Stimulated activated CD8-positive, alpha-beta memory T cell treated with anti-CD3 and anti-CD28 coated beads, Interleukin-15, amount 100 ng/mL, for 1 hour (primary cell): ENCODE measurements at places on chromosomes 7 and 10.

GRCh38 chr10:121633056-121633455 is 34.8 kb upstream of the FGFR2 start:
- no peak for DNase-seq

- no peak for DNase-seq
Measured at GRCh38 chr10:96556003-96556402, 30.8 kb downstream of the TM9SF3 start.

GRCh38 chr7:82317257-82317721 is 126.3 kb downstream of the CACNA2D1 start:
- no peak for DNase-seq

DNA sequence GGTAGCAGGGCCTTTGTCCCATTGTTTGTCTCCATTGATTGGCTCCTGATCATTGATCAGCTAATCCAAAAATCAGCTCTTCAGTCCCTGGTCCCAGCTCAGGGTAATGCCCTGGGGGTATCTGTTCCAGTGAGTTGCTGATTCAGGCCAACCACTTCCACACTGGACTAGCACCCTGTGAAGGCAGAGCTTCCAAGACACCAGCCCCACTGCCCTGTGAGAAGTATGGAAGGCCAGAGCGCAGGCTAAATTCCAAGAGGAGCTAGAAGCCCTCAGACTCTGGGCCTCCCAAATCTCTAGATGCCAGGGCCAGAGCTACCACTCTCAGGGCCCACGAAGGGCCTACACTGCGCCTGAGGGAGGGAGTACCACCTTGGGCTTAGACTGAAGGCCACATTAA is 10.4 kb downstream of the TMEM72 start:
- no peak for DNase-seq

- no peak for DNase-seq
Measured at GRCh38 chr7:137628216-137628615, 218.6 kb downstream of the DGKI start.

GRCh38 chr7:111796671-111797070 is 234.4 kb upstream of the IMMP2L start:
- no peak for DNase-seq

DNA sequence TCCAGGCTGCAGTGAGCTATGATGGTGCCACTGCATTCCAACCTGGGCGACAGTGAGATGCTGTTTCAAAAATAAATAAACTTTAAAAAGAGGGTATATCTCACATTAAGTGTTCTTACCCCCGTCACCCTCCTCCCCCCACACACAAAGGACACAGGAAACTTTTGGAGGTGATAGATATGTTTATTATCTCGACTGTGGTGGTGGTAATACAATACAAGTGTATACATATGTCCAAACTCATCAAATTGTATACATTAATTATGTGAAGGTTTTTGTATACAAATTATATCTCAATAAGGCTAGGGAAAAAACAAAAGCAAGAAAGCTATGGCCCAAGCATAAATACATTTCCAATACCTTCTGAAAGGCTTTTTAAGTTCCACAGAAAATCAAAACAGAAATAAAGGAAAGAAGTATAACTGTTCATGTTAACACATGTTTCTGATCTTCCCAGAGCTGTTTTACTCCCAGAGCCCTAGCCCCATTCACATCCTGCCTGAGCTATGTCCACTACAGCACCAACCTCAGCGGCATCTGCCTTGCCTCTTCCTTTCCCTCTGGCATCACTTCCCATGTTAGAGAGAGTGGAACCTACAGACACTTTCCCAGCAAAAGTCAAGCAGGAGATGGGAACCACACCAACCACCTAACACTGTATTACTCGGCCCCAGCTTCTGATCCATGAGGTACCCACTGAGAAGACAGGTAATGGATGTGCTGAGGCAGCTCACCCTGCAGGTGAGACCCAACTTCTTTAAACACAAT is 48.1 kb downstream of the SGMS1 start:
- no peak for DNase-seq

GRCh38 chr10:105844241-105844640 is 1203.2 kb downstream of the SORCS3 start:
- DNase-seq = no peak

- DNase-seq = no peak
Measured at GRCh38 chr7:22860337-22860736, 37.7 kb upstream of the TOMM7 start.

- no peak for DNase-seq
Measured at GRCh38 chr10:70899096-70899495, 10.7 kb upstream of the PCBD1 start.

- DNase-seq = no peak
Measured at GRCh38 chr7:98630149-98630548, 13.1 kb downstream of the NPTX2 start.

DNA sequence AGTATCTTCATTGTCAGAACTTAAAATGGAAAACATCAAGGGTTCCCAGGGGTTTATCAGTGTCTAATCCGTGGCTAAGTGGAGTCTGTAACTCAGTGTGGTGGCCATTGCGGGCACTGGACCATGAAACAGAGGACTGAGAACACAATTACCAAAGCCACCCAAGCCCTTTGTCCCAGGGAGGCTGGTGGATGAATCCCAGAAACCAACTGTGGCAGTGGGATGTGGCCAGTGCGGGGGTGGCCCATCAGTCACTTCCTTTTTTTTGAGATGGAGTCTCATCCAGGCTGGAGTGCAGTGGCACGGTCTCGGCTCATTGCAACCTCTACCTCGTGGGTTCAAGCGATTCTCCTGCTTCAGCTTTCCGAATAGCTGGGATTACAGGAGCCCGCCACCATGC is 61.8 kb downstream of the TACC2 start:
- DNase-seq = no peak

GRCh38 chr7:35753761-35754603 is 46.9 kb upstream of the SEPTIN7 start:
- DNase-seq = no peak

- DNase-seq = no peak
Measured at GRCh38 chr10:48958598-48959190, 19.1 kb upstream of the LRRC18 start.

- DNase-seq = no peak
Measured at GRCh38 chr7:151834271-151835035, 42.5 kb downstream of the PRKAG2 start.

DNA sequence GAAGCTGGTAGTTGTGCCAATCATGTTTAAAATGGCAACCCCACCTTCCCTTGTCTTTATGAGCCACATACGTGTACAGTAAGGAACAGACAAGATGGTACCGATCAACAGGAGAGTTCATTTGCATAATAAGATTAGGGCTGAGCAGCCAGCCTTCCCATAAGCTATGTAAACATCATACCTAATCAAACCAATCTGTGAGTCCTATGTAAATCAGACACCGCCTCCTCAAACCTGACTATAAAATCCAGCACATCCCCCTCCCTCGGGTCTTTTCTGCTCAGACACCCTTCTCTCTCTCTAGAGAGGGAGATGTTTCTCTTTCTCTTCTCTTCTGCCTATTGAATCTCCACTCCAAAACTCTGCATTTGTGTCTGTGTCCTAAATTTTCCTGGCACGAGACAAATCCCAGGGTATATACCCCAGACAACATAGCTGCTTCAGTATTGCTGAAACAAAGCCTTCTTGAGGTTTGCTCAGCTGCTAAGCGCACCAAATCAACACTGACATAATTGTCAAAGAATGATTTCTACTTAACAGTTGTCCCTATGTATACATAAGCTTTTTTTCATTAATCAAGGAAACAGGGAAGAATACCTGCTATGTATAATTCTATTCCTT is 279.2 kb downstream of the THSD7A start:
- DNase-seq = no peak

DNA sequence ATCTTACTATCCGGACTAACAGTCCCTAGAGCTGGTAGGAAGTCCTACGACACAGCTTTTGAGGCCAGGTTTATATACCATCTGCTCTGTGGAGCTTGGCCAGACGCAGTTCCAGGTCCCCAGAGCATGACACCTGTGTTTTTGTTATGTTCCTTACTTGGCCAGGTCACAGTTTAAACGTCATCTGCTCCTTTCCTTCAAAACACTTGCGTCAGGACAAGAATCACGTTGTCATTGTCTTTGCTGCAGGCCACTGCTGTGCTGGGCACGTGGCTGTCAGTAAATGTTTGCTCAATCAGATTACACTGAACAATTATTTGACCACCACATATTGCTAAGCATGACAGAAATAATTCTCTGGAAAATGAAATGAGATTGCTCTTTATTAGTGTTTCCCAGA is 23.9 kb downstream of the SLC18A2 start:
- DNase-seq = no peak

DNA sequence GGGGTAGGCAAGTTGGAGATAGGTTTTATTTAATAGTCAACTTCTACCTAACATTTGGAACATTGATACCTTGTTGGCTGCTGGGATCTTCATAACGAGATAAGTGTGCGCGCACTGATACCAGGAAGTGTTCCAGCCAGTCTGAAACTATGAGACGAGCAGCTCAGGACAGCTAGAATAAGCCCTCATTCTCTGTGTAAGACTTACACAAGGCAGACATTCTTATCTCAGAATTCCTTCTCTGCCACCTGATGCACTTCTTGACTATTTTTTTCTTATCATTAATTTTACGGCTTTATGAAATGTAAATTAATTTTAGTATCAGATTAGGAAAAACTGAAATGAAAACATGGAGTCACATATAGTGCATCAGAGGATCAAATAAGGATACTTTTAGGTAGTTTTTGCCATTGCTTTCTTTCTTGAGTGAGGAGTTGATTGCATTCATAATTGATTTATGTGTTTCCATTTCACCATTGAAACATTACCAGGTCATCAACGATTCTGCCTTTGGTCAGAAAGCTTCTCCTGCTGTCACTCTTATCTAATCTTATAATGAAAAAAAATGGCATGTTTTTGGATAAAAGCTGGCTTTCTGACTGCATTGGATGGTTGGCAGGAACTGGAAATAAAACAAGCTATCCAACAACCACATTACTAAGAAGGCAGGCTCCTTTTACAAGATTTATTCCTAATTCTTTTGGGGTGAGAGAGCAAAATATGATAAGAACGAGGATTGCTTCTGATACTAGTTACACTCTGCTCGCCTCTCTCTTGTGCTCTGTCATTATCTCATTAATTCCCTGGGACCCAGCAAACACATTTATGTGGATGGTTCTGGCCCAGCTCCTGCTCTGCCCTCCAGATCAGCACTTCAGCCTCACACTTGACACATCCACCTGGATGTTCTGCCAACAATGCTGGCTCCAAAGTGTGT is 40.4 kb upstream of the ABCB5 start:
- DNase-seq = no peak

DNA sequence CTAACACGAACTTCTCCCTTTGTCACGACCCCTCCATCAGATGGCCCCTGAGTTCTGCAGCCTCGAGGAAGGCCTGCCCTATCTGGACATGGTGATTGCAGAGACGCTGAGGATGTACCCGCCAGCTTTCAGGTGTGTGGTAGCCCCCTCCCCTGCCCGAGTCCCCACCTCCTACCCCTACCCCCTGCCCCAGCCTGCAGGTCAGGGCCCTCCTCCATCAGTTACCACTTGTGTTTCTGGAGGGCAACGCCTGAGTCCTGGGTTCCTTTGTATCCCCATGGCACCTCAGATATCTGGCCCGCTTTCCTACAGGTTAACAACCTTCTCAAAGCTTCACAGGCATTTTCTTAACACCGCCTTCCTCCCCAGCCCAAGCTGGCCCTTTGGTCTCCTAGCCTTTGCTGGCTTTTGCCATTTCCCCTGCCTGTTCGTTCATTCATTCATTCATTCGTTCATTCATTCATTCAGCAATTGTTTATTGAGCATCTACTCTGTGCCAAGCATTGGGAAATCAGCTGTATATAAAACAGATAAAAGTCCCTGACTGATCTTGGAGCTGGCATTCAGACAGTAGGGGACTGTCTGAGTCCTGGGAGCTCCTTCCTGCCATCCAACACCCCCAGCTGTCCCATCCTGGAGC is 55.6 kb downstream of the PARP12 start:
- DNase-seq = no peak

- DNase-seq = no peak
Measured at GRCh38 chr10:6067457-6067856, 5.3 kb upstream of the IL2RA start.

GRCh38 chr10:31157123-31158010 is 125.7 kb upstream of the ZNF438 start:
- DNase-seq = no peak

- DNase-seq = no peak
Measured at GRCh38 chr7:137753948-137754851, 92.6 kb downstream of the DGKI start.

DNA sequence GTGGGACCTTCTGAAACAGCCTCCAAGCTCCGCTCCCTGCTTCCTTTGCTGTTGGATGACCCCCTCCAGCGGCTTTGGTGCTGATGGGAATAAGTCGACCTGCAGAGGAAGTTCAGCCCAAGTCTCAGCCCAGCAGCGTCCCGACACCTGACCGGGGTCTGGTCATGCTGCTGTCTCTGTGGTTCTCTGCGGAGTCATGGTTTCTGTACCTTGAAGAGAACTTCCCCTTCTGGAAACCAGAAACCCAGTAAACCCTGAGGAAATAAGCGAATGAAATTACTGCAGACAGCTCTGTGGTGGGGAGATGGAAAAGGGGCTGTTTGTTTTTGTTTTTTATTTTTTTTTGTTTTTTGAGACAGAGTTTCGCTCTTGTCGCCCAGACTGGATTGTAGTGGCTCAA is 18.3 kb upstream of the ZNF12 start:
- DNase-seq = no peak

DNA sequence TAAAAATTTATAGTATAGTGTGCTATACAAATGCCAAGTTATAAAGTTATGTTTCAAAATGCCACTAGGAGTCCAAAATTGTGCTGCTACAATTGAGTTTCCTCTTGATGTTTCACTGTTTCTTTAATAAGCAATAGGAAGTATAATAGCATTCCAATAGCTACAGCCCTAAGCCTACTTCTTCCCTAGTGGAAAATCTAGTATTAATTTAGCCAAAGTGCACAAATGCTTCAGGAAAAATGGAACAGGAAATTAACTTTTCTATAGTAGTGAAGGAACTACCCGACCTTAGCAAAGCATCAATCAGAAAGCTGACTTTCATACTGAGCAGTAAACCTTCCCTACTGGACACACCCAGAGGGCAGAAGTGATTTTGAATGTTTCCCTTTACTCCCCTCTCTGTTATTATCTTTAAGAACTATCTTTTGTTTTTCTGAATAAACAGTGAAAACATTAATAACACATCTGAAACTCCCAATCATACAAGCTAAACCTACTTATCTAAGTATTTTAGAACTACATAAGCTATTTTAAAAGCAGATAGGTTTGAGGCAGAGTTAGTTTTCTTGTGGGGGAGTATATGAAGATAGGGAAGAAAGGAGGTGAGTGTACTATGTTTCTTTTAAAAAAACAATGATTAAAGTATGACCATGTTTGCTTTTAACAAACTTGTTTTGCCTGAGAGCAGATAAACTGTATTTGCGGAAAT is 13.7 kb downstream of the CPED1 start:
- DNase-seq = no peak

DNA sequence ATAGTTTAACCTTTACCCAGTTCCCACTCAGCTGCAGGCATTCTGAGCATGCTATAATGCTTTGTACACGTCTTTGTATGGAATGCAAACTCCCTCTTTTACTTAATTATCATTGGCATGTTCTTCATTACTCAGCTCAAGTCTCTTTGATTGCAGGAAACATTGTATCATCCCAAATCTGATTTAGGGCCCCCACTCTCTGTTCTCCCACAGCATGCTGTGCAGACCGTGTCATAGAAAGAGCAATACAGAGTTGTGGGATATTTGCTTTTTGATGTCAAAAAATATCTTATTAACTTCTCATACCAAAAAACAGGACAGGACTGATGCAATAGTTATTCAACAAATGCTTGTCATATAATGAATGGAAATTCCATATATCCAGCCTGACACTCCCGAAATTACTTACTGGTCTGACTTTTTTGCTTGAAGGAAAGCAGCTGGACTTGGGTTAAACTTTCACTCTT is 1081.5 kb upstream of the C7orf33 start:
- DNase-seq = no peak

GRCh38 chr10:24897326-24897926 is 55.0 kb downstream of the PRTFDC1 start:
- no peak for DNase-seq
